ENCODE measurements at places on chromosomes 6 and 20. TPM values are rescaled to one million over a fixed set of nuclear protein-coding genes. Genes with fewer than 3 reads are reported as not detected.

EBF4 gene
- 14.4 TPM for total RNA-seq

CEP57L1 gene
- total RNA-seq = 59.7 TPM

- no peak for DNase-seq
Measured at GRCh38 chr6:54291738-54292137, 16.5 kb upstream of the TINAG start.

DNA sequence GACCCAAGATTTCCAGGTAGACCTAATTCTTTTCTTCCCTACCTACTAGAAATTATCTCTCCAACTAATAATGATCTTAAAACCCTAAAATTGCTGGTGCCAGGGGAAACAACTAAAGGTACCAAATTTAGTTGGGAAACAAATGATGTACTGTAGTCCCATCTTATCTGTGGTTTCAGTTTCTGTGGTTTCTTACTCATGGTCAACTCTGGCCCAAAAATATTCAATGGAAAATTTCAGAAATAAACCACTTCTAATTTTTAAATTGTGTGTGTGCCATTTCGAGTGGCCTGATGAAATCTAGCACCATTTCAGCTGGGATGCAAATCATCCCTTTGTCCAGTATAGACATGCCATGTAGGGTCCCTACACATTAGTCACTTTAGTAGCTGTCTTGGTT lies 475.2 kb upstream of the EPHA7 start:
- no peak for DNase-seq

Data from umbilical cord (tissue), 2 donors.